ENCODE measurements at places on chromosomes 2 and 18. TPM values are rescaled to one million over a fixed set of nuclear protein-coding genes. Genes with fewer than 3 reads are reported as not detected.
A peak's percentile ranks its signal among the peaks of the same experiment; 100 is the strongest.

The WNT10A gene
- total RNA-seq: not detected

The ATP5F1A gene
- 818 TPM for total RNA-seq

The KCNG2 gene
- 0.34 TPM for total RNA-seq

The EFHD1 gene
- 6.8 TPM for total RNA-seq

The CD28 gene
- 0.11 TPM for total RNA-seq

GRCh38 chr18:59848002-59848401 lies 51.8 kb upstream of the PMAIP1 start:
- no peak for DNase-seq

DNA sequence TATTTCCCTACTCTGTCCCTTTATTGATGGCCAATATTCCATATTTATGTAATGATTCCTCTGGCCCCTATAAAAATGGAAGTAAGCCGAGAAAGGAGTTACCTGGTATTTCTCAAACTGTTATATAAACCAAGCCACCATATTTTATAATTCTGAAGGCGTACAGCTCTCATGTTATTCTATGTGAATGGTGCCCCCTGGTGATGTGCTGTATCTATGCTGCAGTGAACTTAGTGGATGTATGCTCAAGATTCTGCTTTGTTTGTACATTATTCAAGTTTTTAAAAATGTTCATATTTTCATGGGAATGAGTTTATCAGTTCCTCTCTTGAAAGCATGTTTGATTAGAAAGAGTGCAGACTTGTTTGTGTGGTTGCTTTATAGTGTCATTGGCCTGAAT lies 194.5 kb upstream of the LRRTM1 start:
- DNase-seq: peak; percentile 17

The SLC9A2 gene
- total RNA-seq: 0.11 TPM

GRCh38 chr18:2281523-2282199 lies 289.6 kb downstream of the METTL4 start:
- DNase-seq: no peak

The FHOD3 gene
- 4.8 TPM for total RNA-seq

The SPEG gene
- total RNA-seq: 57.8 TPM

The UGT1A8 gene
- total RNA-seq: not detected

- no peak for DNase-seq
Observed at GRCh38 chr18:55012008-55012407, 52.7 kb upstream of the CCDC68 start.

DNA sequence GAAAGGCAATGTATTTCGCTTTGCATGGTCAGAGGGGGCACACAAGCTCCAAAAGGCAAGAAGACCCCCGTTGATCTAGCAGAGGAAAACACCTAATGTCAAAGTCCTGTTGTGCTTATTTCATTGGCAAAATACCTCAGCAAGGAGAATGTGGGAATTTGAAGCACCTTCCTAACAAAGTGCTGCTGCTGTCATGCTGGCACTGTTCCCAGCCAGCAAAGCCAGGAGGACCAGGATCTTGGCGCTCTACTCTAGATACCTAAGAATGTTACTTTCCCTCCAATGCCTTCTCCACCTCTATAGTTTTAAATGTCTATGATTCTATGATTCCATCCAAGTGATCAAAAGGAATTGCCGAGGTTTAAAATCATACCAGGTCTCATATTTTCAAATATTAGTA lies 867.9 kb upstream of the POU3F3 start:
- DNase-seq: no peak

DNA sequence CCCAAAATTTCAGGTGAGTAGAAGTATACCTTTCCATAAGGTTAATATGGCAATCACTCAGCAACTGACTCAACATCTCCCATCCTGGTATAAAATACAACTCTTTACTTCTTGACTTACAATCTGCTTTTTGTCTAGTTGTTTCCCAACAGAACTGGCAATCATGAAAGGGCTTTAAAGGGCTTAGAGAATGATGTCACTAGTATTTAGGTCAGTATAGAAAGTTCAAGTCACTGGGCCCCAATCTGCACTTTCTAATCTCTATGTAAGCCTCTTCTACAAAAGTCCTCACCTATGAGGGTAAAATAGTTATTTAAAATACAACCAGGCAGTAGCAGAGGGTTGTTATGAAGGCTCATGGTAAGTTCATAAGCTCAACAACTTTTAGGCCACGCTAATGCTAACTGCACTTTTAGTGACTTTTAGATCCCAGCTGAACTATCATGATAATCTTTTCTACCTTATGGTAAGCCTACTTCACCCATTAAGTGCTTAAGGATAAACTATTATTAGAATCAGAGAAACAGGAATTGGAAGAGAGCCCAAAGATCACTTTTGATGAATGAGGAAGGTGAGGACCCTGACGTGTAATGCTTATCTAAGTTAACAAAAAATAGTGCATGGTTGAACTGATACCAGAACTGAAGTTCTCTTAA lies 79.6 kb downstream of the GORASP2 start:
- DNase-seq: no peak

- no peak for DNase-seq
Observed at GRCh38 chr2:29155578-29155977, 40.4 kb downstream of the CLIP4 start.

DNA sequence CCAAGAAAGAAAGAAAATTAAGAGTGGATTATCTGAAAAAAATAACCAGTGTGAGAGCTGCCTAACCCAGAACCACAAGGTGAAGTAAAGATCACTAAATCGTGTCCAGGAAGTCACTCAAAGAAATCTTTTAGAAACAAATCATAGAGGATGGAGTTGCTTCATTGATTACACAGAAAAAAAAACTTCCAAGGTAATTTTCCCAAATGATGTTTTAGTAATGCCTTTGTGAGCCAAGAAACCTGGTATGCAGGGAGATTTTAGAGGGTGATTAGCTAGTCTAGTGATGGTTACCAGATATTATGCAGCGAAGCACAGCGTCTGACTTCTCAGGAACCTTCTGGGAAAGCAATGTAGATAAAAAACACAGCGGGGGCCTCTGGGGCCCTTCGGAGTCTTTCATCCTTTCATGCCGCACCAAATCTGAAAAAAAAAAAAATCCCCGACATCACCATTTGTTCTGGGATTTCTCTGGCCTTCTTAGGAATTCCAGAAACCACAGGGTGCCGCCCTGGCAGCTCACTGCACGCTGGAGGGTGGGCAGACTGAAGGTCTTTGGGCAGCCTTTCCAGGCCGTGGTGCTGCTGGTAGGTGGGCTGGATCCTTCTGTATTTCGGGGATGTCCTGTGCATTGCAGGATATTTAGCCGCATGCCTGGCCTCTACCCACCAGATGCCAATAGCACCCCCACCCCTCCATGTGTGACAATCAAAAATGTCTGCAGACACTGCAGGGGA lies 17.3 kb downstream of the ALPK2 start:
- DNase-seq: peak; percentile 65

DNA sequence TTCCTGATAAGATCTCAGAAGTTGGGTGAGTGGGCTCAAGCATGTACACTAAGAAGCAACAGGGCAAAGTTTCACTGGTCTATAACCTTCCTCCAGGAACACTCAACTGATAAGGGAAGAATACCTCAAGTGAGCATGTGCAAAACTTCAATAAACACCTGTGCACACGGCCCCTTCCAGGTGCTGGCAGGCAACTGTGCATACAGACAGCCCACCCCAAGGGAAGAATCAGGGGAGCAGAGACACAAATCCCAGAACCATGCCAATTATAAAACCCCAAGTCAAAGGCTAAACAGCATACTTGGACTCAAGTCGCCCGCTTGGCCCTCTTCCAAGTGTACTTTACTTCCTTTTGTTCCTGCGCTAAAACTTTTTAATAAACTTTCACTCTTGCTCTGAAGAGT lies 85.9 kb upstream of the RTN4 start:
- no peak for DNase-seq

The RUFY4 gene
- 0.31 TPM for total RNA-seq

The SNRPD1 gene
- total RNA-seq: 136 TPM

DNA sequence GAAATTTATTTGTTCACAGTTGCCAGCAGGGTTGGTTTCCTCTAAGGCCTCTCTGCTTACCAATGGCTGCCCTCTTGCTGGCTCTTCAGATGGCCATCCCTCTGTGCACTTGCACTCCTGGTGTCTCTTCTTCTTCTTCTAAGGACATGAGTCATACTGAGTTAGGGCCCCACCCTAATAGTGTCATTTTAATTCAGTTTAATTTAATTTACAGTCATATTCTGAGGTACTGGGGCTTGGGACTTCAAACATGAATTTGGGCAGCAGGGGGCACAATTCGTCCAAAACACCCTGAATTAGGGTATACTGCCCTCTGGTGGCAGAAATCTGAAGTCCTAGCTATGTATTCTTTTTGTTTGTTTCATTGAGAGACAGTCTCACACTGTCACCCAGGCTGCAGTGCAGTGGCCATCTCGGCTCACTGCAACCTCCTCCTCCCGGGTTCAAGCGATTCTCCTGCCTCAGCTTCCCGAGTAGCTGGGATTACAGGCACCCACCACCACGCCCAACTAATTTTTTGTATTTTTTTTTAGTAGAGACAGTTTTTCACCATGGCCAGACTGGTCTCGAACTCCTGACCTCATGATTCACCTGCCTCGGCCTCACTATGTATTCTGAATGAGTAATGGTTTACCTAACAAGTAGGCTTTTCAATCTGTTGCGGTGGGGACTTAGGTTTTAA lies 19.8 kb downstream of the SLC4A1AP start:
- peak; percentile 84 for DNase-seq

DNA sequence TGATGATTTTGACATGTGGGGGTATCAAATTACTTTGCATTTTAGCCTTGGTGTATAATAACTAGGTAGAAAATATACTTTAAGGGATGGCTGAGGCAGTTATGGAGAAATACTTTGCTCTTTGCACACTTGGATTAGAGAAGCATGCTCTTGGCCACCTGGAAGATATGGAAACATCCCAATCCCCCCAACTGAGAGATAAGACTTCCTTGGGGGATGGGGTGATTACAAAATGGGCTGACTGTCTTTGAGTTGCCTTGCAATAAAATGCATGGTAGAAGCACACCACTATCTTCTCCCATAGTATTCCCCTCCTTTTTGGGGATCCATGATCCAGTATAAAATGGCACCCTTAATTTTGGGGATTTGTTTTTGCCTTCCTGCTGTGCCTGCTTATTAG lies 15.1 kb upstream of the FAM98A start:
- DNase-seq: no peak

The MGAT5 gene
- 47.7 TPM for total RNA-seq

The ESPNL gene
- 1.4 TPM for total RNA-seq

DNA sequence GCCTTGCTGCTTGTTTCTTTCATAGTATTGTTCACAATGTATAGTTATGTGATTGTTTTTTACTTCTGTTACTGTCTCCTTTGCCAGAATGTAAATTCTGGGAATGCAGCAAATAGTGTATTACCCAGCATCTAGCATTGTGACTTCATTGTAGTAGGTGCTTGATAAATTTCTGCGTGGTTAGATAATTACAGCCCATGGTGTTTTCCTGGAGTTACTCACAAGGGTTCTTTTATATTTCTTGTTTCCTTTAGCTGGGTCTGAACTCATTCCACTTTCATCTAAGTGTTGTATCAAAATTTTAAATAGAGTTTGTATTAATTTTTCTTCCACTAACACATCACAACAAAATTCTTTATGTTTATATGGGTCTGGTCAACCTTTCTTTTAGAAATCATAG lies 132.6 kb downstream of the MAP4K4 start:
- DNase-seq: no peak

The FEV gene
- total RNA-seq: not detected

The GATA6 gene
- total RNA-seq: 0.21 TPM

DNA sequence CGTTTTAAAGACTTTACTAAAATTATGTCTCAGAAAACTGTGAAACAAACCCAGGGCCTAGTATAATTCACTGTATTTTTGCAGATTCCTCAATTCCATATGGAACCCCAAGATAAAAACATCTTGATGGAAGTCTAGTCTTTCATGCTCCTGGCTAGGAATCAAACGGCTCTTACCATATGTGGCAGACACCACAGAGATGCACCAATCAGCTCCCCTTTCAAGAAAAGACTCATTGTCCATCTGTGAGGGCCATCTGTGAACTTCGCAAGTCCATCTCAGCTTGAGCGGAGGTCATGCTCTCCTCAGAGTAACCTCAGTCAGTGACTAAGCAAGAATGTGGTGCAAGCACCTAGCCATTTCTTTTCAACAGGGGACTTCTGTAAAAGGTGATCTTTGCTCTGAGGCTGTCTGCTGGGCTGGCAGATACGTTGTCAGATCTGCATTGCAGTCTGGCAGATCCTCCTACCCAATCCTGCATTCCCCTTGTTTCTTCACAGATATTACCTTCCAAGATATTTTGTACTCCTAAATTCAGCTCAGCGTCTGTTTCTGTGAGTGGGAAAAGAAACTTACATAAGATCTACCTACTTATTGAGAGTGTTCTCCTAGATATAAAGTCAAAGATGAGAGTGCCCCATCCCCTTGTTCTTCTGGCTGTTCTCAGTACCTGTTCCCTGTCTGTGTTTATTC lies 419.3 kb downstream of the SPAG16 start:
- DNase-seq: no peak

DNA sequence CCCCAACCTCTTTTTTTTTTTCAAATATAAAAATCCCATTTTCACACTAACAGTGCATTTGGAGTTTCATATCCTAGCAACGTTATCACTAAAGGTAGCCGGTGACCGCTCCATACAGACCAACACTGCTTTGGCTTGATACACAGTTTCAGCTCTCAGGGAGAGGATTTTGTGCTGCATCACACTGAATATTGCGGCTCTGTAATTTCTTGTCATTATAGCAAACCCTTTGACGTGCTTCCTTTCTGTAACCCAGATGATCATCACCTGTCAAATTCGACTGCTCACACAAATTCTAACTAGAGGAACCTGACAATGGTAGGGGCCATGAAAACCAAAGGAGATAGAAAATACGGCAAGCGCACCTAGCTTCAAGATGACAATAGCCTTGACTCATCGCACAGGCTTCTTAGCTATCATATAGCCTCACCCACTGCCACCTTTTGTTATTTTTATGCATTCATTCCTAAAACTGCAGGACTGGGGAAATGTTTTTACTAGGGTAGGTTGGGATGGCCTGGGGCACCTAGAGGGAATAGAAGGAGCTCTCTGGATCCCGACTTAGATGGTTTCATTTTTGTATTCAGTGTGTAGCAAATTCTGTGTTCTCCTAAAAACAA lies 582.9 kb upstream of the PIK3C3 start:
- DNase-seq: no peak

DNA sequence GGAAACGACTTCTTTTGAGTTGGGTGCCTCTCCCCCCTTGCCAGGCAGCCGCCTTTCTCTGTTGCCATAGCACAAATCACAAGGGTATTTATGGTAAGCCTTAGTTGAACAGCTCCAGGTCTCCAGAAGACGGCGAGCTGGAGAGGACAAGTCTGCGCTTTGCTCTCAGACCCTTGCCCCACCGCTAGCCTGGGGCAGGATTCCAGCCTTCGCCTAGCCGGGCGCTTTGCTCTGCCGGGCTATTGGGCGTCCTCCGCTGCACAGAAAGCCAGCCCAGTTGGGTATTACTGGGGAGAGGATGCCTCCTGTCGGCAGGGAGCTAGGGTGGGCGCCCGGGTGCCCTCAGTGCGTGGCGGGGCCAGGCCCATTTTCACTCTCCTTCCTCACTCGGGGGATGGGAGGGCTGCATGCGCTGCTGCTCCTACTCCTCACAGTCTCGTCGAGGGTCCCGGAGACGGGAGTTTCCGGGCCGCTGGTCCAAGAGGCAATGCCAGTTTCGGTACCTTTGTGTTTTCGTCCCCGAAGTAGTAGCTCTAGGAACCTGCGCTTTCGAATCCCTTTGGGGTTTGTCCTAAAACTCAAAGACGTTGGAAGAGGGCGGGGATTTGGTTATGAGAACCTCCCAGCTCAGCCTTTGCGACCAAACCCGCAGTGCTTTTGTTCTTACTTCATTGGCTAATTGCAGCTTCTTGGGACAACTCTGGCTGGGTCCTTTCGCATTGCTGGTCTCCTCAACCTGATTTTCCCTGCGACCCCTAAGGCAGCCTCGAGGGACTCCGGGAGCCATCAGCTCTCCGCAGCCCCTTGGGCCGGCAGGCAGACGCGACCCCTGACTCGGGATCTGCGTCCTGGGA lies 3.6 kb upstream of the DLX2 start:
- peak; percentile 73 for DNase-seq
